NCI-H2029 (cell line): ENCODE measurements at places on chromosomes 13 and 19.
A peak's percentile ranks its signal among the peaks of the same experiment; 100 is the strongest.

DNA sequence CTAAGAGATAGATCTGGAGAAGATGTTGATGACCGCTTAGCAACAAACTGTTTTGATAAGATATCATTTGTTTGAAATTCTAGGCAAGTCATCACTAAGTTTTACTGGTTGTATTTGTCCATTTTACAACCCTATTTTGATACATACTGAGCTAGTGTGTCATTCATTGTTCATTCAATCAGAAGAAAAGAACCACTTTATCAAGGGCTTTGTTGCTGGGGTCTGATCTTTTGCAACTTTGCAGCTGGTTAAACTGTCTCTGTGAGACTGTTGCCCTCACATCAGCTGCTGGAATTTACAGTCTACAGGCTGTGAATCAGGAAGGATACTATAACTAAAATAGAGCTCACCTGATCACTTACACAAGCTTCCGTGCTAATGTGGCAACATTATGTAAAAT, 290.5 kb downstream of the RFC3 start:
- no peak for DNase-seq

- DNase-seq, result no peak
These were observed 56.8 kb upstream of the KATNAL1 start for GRCh38 chr13:30364133-30364532.

GRCh38 chr19:47471733-47472457, at the start of gene SLC8A2:
Gene SLC8A2 (minus strand): TSS chr19:47471893. CDS start chr19:47466403, 5,490 bp downstream.
- DNase-seq, result peak; percentile 15

- no peak for DNase-seq
These were observed 21.8 kb downstream of the SAMD4B start for GRCh38 chr19:39363901-39364457.

DNA sequence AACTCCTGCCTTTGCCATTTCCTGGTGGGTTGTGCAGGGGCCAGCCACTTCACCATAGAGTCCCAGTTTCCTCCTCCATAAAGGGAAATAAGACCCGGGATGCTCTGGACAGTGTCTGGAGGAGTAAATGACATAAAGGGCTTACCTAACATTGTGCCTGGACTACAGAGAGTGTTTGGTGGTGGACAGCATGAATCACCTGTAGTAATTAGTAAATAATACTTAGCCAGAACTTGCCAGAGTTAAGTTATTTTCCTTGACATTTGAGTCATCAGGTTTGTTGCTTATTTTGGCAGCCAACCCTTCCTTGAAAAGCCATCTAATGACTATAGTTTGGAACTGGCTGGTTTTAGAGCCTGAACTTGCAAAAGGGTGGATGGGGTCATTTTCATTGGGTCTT, 159.2 kb downstream of the SLC7A1 start:
- no peak for DNase-seq

DNA sequence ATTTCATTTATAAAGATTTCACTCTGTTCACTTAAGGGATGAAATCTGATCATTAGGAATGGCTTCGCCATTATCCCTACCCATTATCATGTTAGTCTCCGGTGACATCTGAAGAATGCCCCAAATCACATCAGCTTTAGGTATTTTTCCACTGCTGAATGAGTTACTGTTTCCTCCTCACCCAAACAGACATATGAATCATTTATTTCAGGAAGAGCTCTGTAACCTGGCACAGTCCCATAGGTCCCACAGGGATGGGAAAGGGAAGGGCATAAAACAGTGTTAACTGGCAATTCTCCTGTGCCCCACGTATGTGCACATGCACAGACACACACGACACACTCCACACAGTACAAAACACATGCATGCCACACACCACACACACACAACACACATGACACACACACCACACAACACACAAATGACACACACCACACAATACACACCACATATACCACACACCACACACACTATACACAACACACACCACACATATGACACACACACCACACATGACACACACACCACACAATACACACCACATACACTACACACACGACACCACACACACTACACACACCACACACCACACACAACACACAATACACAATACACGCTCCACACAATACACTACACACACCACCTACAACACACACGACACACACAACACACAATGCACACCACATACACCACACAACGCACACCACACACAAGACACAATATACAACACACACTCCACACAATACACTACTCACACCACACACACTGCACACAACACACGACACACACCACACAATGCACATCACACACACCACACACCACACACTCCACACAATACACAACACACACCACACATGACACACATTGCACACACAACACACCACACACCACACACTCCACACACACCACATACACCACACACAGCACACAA, 15.4 kb downstream of the TMEM255B start:
- DNase-seq, result no peak

- DNase-seq, result no peak
These were observed 62.2 kb upstream of the MYCBP2 start for GRCh38 chr13:77388944-77389624.

GRCh38 chr19:39299404-39299803, 3.2 kb downstream of the IFNL1 start:
- DNase-seq, result no peak

DNA sequence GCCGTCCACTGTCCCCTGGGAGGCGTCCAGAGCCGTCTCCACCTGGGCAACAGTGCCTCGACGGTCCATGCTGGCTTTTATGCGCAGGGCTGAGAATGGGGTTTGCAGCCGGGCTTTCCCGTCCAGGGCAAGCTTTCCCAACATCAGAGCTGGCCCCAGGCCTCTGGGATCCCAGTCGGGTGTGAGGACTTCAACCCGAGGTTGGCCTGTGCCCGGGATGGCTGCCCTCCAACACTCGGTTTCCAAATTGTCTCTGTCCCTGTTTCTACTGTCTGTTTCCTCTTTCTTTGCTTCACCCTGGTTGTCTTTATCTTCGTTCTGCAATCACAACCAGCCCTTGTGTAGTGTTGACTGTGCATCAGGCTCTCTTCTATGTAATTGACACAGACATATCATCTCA, at the start of gene IFNL4:
Gene IFNL4 (minus strand): TSS at position 51 of the 400 bp plus-strand sequence.
- DNase-seq, result no peak

DNA sequence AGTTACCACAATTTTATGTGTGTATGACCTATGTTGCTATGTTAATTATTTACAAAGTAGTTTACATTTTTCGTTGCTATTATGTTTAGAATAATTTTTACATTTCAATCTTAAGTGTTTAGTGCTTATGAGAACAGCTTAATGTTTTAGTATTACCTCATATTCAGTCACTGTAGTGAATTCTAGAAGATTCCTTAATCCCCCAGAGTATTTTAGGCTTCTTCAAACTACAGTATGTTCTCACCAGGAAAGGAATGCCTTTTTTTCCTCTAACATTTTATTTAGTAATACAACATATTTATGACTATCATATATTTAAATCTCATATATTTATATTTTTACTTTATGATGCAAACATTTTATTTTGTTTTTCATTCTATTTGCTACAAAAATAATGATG, 612.1 kb upstream of the KLHL1 start:
- no peak for DNase-seq

- no peak for DNase-seq
These were observed 43.9 kb downstream of the RCBTB2 start for GRCh38 chr13:48488995-48489394.

DNA sequence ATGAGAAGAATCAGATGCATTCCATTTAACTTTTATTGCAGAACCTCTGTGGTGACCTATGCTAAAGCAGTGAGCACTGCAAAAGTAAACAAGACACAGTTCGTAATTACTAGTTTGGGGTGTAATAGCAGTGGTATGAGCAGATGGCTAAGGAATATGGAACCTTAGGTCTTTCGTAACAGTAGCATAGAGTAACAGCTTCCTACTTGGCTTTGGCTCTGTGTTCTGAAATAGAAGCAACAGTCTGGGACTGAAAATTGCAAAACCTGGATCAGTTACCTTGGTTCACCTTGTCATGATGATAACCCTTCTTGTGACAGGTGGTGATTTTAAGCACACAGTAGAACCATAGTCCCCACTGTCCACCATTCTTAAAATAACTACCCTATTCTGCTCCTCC, 303.4 kb downstream of the GPC6 start:
- DNase-seq, result no peak

- no peak for DNase-seq
These were observed 1734.7 kb downstream of the SLITRK1 start for GRCh38 chr13:82147526-82147925.

GRCh38 chr13:113918981-113919701, 54.7 kb downstream of the C13orf46 start:
- no peak for DNase-seq

DNA sequence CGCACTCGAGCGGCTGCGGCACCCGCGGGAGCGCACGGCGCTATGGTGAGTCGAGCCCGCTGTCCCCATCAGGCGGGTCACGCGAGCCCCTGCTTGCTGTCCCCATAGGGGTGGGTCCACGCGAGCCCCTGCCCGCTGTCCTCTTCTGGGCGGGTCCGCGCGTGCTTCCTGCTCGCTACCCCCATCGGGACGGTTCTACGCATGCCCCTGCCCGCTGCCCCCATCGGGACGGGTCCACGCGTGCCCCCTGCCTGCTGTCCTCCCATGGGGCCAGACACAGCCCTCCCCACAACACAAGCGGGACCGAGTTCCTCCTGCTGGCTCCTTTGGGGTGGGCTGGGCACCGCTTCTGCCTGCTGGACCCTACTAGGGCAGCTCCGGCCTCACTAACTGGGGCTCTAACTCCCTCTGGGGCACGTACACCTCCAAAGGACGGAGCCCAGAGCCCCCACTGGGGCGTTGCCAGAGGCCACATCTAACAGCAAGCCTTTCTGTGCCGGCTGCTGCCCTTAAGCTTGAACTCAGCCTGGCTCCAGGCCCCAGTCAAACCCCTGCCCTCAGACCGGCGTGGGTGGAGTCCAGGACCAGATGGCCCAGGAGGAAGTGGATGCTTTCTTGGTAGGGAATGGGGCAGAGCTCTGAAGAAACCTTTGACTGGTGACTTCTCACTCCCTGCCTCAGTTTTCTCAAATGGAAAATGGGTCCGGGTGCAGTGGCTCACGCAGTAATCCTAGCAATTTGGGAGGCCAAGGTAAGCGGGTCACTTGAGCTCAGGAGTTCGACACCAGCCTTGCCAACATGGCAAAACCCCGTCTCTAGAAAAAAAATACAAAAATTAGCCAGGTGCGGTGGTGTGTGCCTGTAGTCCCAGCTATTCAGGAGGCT, 722 bp downstream of the COLGALT1 start:
- DNase-seq, result no peak

DNA sequence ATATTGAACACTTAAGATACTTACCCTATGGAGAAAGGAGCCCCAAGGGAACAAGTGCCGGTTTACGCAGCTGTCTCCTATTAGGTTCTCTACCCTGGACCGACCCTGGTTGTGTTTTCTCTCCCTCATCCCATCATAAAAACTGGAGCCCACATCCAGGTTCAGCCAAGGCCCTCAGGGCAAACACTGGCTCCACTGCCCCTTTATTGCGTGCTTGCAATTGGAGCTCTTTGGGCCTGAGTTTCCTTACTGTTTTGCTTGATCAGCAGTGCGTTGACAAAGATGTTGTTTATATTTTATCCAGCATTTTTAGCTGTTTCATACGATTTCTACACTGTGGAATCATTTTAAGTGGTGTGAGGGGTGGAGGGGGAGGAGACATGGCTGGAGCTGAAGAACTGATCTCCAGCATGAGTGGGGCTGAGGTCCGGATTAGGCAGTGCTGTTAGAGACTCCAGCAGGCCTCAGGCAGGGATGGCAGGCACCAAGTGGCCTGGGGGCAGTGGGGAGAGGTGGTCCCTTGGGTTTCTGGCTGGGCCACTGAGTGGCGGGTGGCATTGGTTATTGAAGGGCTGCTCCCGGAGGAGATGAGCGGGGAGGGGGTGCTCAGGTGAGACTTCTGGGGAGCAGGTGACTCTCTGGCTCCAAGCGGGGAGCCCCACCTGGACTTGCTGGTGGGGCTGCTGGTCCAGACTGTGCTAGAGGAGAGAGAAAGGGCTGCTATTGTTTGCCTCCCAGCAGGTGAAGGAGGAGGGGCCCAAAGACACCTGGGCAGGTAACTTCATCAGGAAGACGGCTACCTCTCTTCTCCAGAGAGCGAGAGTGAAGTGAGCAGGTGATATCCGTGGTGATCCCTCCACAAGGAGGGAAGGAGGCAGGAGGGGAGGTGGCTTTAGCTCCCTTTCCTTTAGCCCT, 62.4 kb upstream of the RNF113B start:
- DNase-seq, result no peak

- DNase-seq, result no peak
These were observed 431.9 kb downstream of the COG6 start for GRCh38 chr13:40087091-40088002.

- DNase-seq, result no peak
These were observed 1.2 kb downstream of the CPT1C start for GRCh38 chr19:49692147-49692506.

- DNase-seq, result no peak
These were observed 130.4 kb downstream of the CRYL1 start for GRCh38 chr13:20395061-20395916.

- no peak for DNase-seq
These were observed 449.7 kb downstream of the IRS2 start for GRCh38 chr13:109336730-109337129.

DNA sequence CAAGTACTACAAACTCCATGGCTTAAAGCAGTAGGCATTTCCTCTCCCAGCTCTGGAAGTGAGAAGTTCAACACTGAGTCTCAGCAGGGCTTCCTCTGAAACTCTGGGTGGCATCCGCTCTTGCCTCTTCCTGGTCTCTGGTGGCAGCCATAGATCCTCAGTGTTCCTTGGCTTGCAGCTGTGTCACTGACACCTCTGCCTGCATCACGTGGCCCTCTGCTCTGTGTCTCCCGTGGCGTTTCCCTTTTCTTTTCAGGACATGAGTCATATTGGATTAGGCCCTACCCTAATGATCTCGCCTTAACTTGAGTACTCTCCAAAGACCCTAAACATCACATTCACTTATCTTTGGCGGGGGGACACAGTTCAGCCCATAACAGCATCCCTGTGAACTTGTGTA, 466.7 kb downstream of the MYO16 start:
- no peak for DNase-seq
